Endothelial cell (in vitro differentiated cells): ENCODE measurements at places on chromosomes 3 and 15.

DNA sequence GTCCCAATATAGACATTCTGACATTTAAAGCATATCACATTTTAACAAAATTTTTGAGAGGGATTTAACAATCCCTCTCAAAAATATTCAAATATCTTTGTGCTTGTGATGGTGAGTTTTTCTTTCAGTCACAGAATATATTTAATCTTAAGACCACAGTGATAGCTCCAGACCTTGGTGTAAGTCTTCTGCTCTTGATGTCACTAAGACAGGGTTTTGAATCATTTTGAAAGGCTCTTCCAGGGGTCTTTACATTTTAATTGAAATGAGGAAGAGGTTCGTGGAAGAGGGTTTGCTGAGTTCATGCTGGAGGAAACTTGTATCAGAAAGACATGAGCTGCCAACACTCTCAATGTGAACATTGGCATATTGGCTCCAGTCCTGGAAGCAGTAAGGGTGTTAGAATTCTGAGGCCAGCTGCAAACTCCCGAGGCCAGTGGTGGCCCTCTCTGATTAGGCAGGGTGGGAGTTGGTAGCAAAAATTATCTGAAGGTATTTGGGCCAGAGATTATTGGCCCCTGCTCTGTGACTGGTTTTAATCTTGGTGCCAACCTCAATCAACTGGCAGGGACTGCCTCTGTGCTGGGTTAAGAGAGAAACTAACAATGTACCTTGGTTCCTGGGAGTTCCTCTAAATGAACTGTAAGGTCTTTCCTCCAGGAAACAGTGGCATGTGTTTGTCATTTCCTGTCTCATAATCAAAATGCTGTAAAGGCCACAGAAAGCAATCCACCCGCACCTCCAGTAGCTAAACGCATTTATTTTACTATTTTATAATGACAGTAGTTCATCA is 5.3 kb downstream of the POU1F1 start:
- DNase-seq: no peak

DNA sequence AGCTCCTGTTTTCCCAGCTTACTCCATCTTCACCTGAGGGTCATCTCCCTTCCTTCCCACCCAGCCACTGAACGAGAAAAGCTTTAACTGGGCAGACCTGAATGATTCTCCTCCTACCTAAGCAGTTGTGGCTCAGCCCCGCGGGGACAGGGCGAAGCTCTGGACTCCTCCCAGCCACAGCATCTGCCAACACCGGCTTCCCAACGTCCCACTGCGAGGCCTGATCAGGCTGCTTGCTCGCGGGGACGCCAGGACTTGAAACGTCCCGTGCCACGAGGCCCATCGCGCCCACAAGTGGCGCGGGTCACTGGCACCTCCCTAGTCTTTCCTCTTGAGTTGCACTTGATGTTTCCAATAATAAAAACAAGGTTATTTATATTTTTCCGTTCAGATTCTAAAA is at the start of gene SPATA16:
SPATA16 (minus strand) TSS at position 250 of the 400 bp plus-strand sequence. CDS start 23,504 bp downstream, outside the sequence.
- DNase-seq: no peak

GRCh38 chr3:173552526-173552925 is 155.0 kb downstream of the NLGN1 start:
- no peak for DNase-seq

- no peak for DNase-seq
Observed at GRCh38 chr3:14674841-14675240, at the start of gene C3orf20. C3orf20 (plus strand) TSS chr3:14675141; CDS start chr3:14682714, 7,573 bp downstream.
